Non-pigmented ciliary epithelial cell (primary cell): ENCODE measurements at places on chromosomes 12 and 14.

- DNase-seq: no peak
These were observed 2.8 kb upstream of the AQP2 start for GRCh38 chr12:49947593-49948226.

GRCh38 chr14:105203057-105203531, 22.0 kb upstream of the NUDT14 start:
- DNase-seq: no peak

GRCh38 chr12:62714181-62714773, 220.7 kb downstream of the PPM1H start:
- no peak for DNase-seq

DNA sequence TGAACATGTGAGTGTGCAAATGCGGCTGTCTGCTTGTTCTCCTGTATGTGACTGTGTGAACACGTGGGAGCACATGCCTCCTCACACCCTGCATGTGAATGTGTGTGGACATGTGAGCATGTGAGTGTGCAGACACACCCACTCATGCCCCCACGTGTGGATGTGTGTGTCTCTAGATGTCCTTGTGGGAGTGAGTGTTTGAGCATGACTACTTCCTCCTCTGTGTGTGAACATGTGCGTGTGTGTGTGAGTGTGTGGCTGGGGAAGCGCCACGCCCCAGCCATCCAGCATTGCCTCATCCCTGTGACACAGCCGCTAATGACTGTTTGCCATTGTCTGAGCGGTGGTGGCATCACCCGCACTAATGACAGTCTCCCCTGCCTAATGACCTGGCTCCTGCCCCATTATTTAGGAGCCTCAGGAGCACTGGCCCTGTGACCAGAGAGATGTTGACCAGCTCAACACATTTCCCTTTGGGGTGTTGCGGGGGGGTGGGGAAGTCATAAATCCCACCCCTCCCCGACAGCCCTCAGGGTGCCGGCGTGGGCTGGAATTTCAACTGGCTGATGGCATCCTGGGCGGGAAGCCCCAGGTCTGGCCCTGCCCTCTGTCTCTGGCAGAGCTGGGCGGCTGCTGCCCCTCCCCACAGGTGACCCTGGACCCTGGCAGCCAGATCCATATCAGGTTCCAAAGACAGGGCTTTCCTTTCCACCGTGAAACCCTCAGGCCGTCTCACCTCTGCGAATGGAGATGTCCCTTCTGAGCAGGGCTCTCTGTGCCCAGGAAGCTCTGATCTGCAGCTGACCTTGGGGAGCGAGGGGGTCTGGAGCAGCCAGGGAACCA, 11.5 kb upstream of the KRT80 start:
- DNase-seq: no peak

DNA sequence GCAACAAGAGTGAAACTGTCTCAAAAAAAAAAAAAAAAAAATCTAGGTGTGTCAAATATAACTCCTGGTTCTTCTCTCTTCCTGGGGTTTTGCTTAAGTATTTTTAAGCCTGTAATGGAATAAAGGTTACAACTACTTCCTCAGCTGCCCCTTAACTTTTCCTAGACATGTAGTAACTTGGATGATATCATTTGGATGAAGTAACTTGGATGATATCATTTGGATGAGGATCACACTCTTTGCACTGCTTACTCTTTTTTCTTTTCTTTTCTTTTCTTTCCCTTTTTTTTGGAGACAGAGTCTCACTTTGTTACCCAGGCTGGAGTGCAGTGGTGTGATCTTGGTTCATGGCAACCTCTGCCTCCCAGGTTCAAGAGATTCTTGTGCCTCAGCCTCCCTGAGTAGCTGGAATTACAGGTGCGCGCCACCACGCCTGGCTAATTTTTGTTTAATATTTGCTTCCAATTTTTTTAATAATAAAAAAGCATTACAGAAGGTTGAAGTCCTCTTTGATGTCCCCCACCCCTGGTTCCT, 775 bp upstream of the FAM186A start:
- DNase-seq: no peak
